ENCODE measurements at places on chromosomes 5 and 9. TPM values are rescaled to one million over a fixed set of nuclear protein-coding genes. Genes with fewer than 3 reads are reported as not detected.

Gene RABL6
- total RNA-seq: 153 TPM

Gene PCDH12
- total RNA-seq: 0.57 TPM

Gene NOXA1
- total RNA-seq: 12.0 TPM

Gene LCN12
- total RNA-seq: 11.4 TPM

Gene AGXT2
- total RNA-seq: not detected

Gene GFI1B
- 0.07 TPM for total RNA-seq

Gene CER1
- 1.8 TPM for total RNA-seq

Gene HNRNPA0
- total RNA-seq: 36.9 TPM

Gene OR1B1
- not detected for total RNA-seq

Gene CCNO
- total RNA-seq: 0.14 TPM

Gene GRM6
- total RNA-seq: not detected

Gene PCDHB5
- total RNA-seq: 27.5 TPM

Gene C9orf153
- total RNA-seq: 1.0 TPM

Gene SLCO6A1
- total RNA-seq: not detected

DNA sequence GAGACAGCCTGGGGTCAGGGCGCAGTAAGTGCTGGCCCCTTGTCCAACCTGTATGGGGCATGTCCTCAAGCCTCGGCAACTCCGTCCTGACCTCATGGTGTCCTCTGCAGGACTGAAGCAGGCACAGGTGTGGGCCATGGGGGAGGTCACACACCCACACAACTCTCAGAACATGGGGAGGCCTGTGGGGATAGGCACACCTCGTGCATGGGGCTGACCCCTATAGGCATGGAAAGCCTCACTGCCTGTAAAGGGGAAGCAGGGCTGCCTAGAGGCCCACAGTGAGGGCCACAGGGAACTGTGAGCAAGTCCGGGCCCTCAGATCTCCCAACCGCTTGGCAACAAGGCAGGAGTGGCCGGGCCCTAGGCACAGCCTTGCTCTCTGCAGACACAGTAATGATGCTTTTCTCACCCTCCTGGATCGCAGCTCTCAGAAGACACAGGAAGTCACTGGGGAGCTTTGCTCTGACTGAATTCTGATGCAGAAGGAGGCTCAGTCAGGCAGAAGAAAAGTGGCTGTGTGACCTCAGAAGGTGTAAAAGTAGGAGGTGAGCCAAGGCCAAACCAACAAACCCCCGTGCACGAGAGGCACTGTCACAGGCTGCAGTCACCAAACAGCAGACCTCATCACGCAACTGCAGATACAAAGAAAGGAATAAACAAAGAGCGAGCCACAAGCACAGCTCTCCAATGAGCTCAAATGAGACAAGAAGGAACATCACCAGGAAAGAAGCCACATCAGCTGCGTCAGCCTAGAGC, 5.4 kb downstream of the IPPK start:
- no peak for DNase-seq

GRCh38 chr9:98665501-98665900, 43.2 kb downstream of the GABBR2 start:
- DNase-seq: no peak

GRCh38 chr5:53333160-53333559, 147.3 kb upstream of the FST start:
- peak; percentile 67 for DNase-seq

GRCh38 chr9:77906991-77907390, 124.6 kb downstream of the GNAQ start:
- DNase-seq: no peak

DNA sequence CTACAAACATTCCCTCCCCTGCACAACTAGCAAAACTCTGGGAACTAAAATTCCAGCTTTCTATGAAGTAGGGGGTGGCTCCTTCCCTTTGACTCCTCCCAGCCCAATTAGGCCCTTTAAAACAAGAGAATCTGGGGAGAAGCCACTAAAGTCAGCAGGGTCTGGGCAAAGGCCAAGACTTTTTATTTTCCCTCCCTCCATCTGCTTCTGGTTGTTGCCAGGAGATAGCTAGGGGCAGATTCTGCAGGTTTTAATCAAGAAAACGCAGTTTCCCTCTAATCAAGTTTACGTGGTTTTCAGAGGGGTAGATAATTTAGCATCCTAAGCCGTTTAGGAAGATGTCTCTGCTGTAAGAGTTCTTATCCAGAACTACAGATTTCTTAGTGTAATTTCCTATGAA, 114.5 kb upstream of the CDH6 start:
- DNase-seq: no peak

- no peak for DNase-seq
These were observed 69.7 kb downstream of the FOCAD start for GRCh38 chr9:20753761-20754160.

DNA sequence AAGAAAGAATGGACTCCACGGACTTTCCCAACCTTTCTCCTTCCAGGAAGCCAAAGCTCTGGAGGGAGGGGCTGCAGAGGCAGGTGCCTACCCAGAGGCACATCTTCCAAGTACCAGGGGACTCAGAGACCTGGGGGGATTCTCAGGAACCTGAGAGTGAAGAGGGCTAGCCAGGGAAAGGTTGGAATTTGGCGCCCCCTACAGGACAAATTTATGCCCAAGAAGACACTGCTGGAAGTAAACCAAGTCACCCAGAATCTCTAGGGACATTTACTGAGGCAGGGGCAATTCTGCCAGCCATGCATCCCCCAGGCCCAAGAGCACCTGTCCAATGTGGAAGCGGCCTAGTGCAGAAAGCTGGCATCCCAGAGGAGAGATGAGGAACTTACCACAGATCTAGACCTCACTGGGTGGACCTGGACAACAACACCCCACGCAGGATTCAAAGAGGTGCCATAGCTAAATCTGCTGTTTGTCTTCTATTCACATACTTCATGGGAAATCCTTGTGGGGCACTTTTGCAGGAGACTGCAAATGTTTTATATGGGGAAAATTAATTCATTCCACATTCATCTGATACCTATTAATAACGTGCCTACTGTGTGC, 25.9 kb upstream of the IDNK start:
- DNase-seq: peak; percentile 61

- DNase-seq: no peak
These were observed 204.4 kb upstream of the DMRT1 start for GRCh38 chr9:636931-637591.

- DNase-seq: no peak
These were observed 23.4 kb upstream of the MAMDC2 start for GRCh38 chr9:70020217-70020616.

GRCh38 chr5:58499231-58499630, 8.0 kb downstream of the GAPT start:
- DNase-seq: no peak

GRCh38 chr5:71471193-71471592, 15.7 kb downstream of the BDP1 start:
- no peak for DNase-seq

DNA sequence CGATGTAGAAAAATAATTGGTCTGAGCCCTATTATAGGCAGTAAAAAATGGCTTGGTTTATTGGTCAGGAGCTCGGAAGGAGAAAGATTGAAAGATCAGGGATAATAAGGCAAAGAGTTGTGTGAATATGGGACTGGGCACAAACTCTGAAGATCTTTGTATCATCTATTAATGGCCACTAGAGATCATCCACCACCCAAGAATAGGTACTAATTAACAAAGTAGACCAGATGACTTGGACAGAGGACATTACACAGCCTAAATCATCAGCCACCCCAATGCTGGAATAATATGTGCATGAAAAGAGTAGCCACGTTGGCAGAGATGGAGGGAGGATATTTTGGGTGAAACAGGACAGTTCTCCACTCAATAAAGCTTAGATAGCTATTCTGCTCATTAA, 364.1 kb downstream of the EFNA5 start:
- DNase-seq: no peak

DNA sequence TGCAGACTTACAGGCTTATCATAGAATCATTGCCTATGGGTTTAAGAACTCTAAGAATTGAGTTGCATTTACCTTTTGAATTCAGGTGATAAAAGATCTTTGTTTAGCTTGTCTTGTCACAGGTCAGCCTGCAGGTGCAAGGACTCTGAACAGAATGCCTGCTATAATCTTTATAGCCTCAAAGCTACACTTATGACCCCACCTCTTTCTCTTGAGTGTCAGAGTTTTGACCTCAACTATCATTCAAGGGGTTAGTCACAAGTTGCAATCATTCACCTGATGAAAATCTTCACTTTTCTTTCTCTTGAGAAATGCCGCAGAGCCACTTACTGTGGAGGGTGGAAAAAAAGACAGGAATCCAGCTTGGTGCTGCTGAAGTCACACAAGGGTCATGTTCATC, 49.5 kb downstream of the ERCC6L2 start:
- DNase-seq: no peak

GRCh38 chr9:85157772-85158171, 488.2 kb downstream of the NTRK2 start:
- DNase-seq: no peak

- no peak for DNase-seq
These were observed 24.5 kb upstream of the DUSP1 start for GRCh38 chr5:172795318-172795977.

- DNase-seq: peak; percentile 67
These were observed 40.3 kb downstream of the SLC28A3 start for GRCh38 chr9:84300271-84300670.

GRCh38 chr9:33117796-33118195, 41.3 kb upstream of the SMU1 start:
- DNase-seq: no peak

DNA sequence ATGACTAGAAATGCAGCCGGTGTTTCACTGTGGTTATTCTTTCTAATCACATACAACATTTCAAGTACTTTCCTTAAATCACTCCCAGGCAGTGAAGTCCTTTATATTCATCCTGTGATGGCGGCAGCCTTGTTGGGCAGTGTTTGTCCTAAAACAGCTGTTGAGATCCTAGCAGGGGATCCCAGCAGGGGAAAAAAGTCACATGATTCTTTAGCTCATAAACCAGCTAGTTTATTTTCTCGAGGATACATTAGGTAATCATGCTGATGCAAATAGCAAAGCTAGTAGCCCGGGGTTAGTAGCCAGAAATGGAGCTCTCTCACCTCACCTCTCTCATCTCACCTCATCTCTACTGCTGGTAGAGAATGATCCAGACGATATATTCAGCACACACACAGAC, 70.5 kb downstream of the FOXD1 start:
- DNase-seq: no peak

DNA sequence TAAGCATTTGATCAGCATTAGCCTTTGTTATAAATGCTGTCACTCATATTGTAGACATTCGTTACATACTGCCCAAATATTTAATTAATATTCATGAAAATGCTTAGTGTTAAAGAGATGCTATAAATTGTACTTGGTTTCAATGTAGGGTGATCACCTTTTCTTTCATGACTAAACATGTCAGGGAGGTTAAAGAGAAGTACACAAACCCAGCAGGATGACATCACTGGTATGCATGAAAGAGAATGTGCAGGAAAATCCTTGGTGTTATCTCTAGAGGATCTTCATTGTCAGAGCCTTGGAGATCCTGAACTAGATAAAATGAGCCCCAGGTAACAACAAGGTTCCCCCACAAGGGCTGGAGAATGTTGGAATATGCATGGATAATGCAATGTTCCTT, 33.0 kb upstream of the SV2C start:
- no peak for DNase-seq

DNA sequence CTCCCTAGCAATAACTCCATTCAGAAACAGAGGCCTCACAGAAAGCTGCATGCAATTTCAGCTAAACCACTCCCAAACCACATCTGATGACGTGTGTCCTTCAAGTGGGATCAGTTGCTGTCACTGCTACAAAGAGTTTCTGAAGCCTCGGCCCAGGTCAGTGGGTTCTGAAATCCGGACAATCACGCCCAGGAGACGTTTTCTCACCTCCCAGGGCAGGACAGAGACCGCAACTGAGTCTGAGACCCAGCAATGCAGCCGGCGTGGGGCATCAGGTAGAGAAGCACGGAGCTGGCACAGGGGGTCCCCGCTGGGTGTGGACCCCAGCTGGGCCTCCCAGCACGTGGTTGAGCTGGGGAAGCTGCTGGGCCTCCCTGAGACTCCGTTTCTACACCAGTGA, 2.6 kb upstream of the UBE2QL1 start:
- no peak for DNase-seq

- no peak for DNase-seq
These were observed 262.0 kb upstream of the TRPM3 start for GRCh38 chr9:71383308-71383940.

DNA sequence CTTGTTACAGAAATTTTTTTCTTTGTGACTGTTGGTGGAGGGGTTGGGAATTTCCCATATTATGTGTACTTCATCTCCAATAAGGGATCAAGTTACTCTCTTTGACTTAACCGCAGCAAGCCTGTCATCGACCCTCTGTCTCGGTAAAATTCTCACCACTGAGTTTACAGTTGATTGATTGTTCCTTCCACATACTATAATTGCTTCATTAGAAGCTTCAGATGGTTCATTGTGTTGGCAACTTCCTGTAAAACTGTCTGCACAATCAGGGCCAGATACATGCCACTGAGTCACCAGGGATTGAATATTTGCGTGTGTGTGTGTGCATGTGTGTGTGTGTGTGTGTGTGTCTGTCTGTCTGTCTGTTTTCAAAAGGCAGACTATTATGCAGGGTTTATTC, 176.6 kb downstream of the ZNF462 start:
- DNase-seq: no peak

GRCh38 chr5:136089791-136090190, 42.9 kb upstream of the SMAD5 start:
- DNase-seq: no peak

DNA sequence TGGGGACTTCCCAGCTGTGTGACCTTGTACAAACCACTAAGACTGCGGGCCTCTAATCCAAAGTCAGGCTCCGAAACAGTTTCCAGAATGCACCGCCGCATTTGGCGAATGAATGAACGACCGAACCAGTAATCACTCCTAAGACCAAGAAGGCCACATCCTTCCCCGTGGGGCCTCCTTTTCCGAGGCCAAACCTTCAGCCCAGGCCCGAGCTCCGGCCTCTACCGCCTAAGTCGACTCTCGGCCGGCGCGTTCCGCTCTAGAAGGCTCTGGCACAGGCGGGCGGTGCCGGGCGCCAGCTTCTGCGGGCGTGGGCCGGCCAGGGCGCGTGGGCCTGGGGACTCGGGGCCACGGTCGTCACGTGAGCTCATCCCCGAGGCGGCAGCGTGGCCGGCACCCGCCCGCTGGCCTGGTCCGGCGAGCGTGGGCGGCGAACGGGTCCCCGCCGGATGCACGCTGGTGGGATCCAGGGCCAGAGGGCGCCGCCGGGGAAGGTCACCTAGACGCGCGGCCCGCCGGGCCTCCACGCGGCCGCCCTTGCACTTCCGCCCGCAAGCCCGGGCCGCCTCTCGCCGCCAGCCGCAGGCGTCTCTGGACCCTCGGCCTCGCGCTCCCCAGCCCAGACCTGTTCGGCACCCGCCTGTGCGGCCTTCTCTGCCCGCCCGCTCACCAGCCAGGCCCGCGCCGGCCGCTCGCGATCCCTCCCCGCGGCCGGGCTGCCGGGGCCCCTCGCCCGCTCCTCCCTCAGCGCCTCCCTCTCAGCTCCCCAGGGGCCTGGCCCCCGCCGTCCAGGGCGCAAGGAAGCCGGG, 754 bp downstream of the VDAC1 start:
- peak; percentile 57 for DNase-seq

GRCh38 chr5:38598994-38599617, 42.7 kb upstream of the LIFR start:
- no peak for DNase-seq

DNA sequence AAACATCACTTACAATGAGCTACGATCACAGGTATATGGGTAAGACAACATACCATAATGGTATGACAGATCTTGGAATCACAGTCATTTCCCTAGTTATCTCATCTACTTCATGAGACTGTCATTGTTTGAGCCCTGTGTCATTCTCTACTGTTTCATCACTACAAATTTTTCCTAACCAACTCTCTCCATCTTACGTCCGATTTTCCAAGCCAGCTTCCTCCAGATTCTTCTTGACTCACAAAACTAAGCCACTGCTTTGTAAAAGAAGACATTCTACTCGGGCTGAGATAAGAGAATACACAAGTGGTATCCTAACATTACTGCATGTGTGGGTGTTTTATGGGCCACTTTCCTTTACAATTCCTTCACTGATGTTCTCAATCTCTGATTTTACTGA, 49.6 kb downstream of the SERINC5 start:
- peak; percentile 70 for DNase-seq
